ENCODE measurements at places on chromosomes 2 and 18. TPM values are rescaled to one million over a fixed set of nuclear protein-coding genes. Genes with fewer than 3 reads are reported as not detected.

DNA sequence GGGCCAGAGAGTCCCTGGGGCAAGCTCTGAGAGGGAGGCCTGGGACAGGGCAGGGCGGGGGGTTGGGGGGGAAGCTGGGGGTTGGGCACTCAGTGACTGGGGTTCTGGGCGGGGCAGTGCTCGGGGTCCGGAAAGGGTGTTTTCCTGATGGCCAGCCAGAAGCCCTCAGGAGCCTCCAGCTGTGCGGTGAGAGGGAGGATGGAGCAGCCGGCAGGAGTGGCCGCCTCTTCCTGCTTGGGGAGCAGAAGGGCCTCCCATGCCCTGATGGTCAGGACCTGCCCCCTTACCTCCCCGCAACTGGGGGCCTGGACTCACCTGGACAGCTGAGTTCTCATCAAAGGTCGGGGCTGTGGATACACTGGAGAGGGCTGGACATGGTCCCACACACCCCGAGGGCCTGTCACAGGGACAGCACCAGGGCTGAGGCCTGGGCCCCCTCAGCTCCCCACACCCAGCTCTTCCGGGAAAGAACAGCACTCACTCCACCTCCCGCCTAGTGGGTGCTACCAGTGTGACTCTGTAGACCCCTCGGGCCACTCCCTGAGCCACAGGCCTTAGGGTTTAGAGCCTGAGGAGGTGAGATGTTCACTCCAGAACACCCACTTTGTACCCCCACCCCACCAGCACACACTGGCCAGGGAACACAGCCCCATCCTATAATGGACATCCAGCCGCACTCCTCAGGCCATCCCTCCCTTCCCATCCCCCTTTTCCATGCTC, 6.7 kb downstream of the SFTPB start:
- no peak for DNase-seq

- no peak for DNase-seq
Observed at GRCh38 chr2:25596516-25597244, 76.7 kb downstream of the DTNB start.

TMEM182 gene
- total RNA-seq: 5.0 TPM

C2orf81 gene
- total RNA-seq: 8.6 TPM

CRYGD gene
- total RNA-seq: not detected

All from B cell (primary cell).